ENCODE measurements at places on chromosomes 7 and 10.

DNA sequence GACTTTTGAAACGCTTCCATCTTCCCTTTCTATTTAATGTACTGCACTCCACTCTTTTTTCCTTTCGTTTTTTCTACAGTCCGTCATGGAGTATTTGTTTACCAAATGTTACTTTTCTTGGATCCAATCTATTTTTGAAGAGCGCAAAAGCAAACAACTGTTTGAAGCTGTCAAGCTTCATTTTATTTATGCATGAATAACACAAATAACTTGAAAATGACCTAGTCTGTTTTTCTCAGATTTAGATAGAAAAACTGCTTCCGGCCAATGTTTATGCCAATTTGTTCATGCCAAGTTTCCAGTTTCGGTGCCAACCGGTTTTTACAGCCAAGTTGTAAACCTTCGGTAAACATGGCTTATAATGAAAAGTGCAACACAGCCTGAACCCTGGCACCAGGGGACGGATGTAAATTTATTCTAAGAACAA, 150.9 kb upstream of the KLF6 start:
- DNase-seq, result no peak

- DNase-seq, result no peak
Observed at GRCh38 chr7:134714470-134715205, 64.8 kb upstream of the CALD1 start.

- DNase-seq, result no peak
Observed at GRCh38 chr7:116230191-116231005, 20.1 kb downstream of the TES start.

GRCh38 chr7:75798770-75799169, 14.8 kb downstream of the CCL24 start:
- DNase-seq, result no peak

DNA sequence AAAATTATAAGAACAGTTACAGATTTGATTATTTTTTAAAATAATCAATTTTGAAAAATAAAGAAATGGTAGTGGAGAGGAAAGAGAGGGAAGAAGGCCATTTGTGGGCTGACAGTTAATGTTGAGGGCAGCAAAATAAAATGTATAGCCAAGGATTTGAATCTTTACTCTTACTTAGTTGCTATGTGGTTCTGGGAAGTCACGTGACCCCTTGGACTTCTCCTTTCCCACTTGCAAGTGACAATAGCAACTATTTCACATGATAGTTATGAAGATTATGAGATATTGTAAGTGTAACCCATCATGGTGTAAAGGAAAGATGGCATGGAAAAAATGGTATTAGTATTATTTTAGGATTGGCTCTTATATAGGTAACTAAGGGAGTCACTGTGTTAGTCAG, 567.3 kb upstream of the GHITM start:
- DNase-seq, result no peak

GRCh38 chr7:25619963-25620799, 391.9 kb upstream of the NPVF start:
- DNase-seq, result no peak

- DNase-seq, result no peak
Observed at GRCh38 chr7:36651404-36651803, 72.9 kb downstream of the AOAH start.

DNA sequence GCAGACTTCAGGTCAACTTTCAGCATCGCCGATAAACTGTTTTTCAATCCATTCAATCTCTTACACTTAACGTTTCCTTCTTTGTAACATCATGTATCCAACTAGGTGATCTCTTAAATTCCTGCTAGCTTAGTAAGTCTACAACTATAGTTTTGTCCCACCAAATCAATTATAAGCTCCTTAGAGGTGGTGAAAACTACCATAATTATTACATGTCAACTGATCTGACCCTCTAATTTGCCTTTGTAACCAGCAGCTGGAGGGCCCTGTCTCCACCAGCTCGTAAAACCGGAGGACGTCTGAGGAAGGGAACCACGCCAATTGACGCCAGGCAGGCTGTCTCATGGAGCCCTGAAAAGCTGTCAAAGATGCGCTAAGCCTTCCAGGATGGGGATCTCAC, 113.4 kb downstream of the ABCC2 start:
- DNase-seq, result no peak

DNA sequence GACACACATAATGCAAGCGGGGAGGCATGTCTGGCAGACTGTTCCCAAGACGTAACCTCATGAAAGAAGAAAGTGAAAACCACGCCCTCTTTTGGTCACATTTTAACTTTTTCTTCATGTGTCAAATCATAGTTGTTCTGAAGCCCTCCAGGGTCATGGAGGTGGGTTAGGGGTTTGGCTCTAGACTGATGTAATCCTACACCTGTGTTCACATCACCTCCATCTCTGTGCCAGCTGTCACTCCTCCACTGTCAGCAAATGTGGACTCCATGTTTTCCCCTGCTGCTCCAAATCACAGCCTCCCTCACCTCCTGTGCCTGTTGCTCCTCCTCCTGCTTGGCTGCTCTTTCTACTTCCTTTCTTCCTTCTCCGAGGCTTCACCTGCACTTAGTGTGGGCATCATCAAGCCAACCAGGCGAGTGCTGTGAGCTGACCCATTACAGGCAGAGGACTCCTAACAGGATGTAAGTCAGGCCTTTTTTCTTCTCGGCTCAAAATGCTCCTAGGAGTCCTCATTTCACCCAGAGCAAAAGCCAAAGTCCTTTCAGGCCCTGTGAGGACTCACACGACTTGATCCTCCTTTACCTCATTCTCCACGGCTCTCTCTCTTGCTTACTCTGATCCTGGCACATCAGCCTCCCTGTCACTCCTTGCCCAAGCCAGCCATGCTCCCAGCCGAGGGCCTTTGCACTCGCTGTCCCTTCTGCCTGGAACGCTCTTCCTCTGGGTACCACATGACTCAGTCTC, 66.4 kb upstream of the IFRD1 start:
- no peak for DNase-seq

DNA sequence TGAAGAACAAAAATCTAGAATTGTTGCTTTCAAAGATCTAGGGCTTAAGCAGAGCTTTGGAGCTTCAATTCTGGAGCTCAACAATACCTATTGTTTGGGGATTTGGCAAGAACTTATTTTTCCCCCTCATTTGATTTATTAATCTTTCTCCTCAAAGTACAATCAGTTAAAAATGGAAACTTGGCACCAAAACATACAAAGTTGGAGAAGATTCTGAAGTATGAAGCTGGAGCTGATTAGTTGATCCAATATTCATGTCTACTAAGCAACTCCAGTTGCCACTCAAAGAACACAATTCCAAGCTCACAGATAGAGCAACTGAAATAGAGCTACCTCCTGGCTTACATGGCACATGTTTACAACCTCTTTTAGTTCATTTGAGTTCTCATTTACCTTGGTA, 3.8 kb downstream of the FAM13C start:
- DNase-seq, result no peak

DNA sequence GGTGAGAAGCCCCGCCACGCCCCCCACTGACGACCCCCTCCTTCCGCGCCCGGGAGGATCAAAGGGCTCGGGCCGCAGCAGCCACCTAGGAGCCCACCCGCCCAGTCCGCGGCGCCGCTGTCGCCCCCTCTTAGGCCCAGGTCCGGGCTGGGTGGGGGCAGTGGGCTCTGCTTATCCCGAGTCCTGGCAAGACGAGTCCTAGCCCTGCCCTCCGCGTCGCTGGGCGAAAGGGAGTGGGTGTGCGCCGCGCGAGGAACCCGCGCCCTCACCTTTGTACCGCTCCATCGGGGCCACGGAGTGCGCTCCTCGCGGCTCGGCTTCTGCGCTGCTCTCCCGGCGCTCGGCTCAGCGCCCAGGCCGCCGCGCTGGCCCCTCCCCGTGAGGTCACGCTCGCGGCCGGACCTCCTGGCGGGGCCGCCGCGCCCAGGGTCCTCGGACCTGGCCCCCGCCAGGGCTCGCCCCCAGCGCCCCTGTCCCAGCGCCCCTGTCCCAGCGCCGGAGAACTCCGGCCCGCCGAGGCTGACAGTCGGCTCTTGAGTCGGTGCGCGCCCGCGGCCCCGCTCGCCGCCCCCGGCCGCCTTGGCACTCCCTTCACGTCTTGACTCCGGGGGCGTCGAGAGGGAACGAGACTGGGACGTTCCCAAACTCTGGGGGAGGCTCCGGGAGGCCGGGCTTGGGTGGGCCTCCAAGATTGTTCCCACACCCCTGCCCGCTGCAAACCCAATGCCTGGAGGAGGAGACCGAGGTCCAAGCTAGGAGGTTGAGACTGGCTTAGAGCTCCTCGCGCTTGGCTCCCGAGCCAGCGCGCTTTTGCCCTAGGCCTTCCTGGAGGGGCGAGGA, at the start of gene AFAP1L2:
Gene AFAP1L2 (minus strand): TSS at position 332 of the 840 bp plus-strand sequence. CDS start 47 bp downstream, at position 285.
- DNase-seq, result no peak

GRCh38 chr7:78033410-78033809, 234.8 kb downstream of the PHTF2 start:
- no peak for DNase-seq

DNA sequence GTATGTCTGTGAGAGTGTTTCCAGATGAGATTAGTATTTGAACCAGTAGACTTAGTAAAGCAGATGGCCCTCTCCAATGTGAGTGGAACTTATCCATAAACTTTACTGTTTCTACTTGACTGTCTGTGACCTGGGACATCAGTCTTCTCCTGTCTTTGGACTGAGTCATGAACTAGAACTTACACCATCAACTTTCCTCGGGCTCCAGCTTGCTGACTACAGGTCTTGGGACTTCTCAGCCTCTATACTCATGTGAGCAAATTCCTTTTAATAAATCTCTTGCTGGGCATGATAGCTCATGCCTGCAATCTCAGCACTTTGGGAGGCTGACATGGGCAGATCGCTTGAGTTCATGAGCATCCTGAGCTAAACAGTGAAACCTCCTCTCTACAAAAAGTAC, 25.7 kb upstream of the WAPL start:
- no peak for DNase-seq

DNA sequence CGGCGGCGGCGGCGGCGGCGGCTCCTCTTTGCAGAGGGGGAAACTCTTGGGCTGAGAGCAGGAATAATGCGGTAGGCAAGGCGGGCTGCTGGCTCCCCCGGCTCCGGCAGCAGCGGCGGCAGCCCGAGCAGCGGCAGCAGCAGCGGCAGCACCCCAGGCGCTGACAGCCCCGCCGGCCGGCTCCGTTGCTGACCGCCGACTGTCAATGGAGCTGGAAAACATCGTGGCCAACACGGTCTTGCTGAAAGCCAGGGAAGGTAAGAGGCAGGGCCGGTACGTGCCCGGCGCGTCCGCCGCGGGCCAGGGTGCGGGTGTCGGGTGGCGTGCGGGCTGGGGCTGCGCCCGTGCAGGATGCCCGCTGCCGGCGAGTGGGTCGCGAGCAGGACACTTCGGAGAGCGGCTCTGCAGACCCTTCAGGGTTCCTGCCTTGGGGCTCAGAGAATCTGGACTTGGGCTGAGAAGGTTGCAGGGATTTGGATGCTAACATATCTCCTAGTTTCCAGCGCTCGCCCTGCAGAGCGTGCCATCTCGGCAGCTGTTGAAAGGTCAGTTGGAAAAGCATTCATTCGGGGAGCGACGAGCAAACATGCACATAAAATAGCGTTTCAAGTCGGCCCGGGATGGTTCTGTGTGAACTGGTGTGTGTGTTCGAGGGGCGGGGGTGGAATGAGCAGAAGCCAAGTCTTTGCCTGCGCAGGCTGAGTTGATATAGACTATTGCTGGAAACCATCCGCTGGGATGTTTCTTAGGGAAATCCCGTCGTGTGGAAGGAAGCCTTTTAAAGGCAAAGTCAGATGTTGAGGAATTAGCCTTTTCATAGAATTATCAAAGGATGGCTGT, 562 bp downstream of the GRK5 start:
- DNase-seq, result peak; percentile 63

DNA sequence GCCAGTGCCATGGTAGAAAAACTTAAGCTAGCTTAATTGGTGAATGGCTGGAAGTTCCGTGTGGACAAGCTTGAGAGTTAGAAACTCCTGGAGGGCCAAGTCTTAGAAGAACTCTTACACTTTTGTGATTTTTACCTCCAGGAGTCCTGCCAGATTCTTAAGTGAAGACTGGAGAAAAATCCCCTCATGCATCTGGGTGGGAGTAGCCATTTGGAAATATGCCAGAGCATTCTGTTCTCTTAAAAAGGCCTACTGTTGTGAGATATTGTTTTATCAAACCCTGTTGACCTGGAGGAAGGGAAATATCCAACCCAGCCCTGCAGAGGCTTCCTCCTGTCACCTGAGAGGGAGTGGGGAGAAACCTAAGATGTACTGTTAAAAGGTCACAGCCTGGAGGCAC, 17.6 kb upstream of the MCM10 start:
- no peak for DNase-seq

DNA sequence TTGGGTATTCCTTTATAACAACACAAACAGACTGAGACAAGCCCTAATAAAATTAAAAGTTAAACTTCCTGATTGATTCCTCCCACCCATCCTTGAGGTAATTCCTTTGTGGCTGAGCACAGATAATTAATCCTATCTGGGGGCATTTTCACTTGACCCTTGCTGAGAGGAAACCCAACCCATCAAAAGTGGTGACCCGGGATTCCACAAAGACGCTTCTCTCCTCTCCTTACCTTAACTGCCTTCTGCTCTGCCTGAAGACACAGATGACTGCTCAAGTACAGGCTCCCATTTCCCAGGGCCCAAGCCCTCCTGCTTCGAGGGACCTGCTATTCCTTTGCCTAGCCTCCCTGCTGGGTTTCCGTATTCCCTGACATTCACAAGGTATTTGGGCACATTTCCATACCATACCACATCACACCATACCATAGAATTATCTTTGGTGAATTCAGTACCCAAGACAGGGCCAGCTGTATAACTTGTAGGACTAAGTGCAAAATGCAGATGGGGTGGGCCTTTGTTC, 9.8 kb upstream of the MAPK8 start:
- DNase-seq, result no peak

- no peak for DNase-seq
Observed at GRCh38 chr10:118504467-118505205, 90.8 kb downstream of the PRLHR start.

DNA sequence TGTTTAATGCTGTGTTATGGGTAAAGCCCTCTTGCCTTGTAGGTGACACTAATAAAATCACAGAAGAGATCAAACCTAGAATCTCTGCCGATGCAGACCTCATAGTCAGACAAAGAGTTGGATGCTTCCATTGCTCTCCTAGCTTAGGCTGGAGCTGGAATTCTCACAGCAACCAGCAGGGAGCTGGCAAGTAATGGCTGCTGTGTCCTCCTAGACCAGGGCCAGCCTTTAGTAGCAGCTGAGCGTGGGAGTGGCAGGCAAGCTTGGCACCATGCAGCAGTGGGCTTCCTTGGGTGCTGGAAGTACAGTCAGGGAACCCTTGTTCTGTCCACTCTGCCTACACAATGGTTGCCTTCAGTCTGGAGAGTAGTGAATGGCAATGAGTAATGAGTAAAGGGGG, 598.3 kb upstream of the GALNT17 start:
- DNase-seq, result no peak

- DNase-seq, result no peak
Observed at GRCh38 chr10:122290833-122291532, 19.9 kb downstream of the BTBD16 start.

DNA sequence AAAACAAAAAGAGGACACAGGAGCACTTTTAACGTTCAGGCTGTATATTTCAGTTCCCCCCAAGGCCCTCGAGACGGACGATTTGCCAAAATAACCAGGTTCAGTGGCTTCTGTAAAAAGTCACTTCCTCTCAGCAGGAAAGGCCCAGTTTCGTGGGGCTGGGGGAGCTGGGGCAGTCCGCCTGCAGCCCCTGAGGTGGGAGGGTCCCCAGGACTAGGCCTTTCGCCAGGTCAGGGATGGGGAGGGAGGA, 28.8 kb downstream of the WDR86 start:
- no peak for DNase-seq

Data from activated T-cell treated with anti-CD3 and anti-CD28 coated beads, Interleukin-2, amount 50 U/mL, for 48 hours (primary cell).